NCI-H187 (cell line): ENCODE measurements at places on chromosomes 4 and X.

- DNase-seq: no peak
These were observed 223.8 kb upstream of the PSAPL1 start for GRCh38 chr4:7658341-7659204.

- DNase-seq: no peak
These were observed 122.7 kb downstream of the ZNF518B start for GRCh38 chr4:10334506-10335028.

GRCh38 chr4:44071959-44072955 is 376.4 kb downstream of the KCTD8 start:
- DNase-seq: no peak

GRCh38 chr4:109026588-109026987 is 263.7 kb upstream of the ETNPPL start:
- no peak for DNase-seq

GRCh38 chr4:97828646-97829045 is 314.6 kb downstream of the STPG2 start:
- no peak for DNase-seq

DNA sequence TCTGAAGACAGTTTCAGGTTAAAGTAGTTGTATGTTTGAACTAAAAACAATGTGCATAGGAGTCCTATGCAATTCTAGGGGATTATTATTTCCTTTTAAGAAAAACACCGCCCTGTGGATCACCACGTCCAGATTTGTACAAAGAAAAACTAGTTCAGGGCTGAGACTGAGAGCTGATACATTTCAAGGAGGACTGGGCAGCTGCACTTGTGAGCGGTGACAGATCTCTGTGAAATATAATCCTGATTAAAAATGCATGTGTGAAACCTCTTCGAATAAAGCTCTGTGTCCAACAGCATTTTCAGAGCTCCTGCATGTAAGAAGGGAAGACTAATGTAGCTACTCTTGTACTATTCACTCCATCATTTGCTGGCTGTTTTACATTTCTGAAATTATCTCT is 365.8 kb upstream of the PITX2 start:
- no peak for DNase-seq

DNA sequence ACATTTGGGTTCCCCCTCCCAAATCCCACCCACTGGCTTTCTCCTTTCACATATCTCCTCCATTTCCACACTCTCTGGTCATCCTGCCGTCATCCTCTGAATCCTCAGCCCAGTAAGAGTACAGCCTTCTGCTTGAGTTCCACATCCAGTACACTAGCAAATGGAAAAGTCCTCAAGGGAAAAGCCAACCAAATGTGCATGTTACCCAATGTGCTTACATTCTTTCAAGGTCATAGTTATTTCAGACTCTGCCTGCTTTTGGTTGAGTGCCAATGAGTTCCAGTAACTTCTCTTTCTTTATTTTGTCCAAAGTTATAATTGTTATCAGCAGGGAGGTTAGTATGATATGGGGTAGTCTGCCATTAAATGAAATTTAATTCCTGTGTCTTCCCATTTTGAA is 78.1 kb downstream of the SRPX start:
- no peak for DNase-seq

DNA sequence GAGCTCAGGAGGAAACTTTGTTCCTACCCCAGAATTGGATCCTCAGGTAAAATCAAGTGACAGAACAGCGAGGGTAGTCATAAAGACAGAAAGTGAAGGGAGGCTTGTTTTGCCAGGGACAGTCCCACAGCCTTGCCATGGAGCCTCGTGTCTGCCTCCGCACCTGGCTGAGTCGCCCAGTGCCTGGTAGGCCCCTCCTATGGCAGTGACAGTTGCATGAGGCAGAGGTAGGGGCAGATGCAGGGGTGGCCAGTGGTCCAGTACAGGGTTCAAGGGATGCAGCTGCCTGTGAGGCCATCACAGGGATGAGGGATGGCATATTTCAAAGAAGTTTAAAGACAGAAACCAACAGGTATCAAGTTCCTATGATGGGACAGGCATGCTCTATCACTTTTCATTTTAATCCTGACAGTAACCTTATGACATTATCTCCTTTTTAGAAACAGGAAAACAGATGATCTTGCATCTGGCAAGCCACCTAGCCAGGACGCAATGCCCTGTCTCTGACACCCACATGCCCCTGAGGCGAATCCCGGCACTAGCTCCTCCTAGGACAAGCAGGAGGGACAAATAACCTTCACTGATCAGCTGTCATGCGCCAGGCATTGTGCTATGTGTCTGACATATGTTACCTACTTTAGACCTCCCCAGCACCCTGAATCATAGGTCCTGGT is 127.4 kb upstream of the ENPP6 start:
- DNase-seq: no peak

DNA sequence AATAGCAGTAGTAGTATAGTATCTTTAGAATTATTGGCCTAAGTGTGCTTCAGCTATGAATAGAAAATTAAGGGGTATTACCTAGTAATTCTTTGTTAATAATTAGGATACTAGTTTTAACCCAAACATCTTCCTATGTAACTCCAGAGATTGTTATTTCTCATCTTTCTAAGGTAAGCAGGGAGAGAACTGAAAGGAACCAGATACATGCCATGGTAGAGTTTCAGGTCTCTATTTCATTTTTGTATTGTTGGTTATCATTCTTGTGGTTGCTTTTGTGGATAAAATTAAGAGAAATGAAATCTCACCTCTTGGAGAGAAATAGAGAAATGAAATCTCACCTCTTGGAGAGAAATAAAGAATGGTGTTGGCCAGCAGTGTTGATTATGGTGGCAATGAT is 597.1 kb upstream of the CT83 start:
- no peak for DNase-seq

GRCh38 chrX:25356456-25356855 is 340.7 kb upstream of the ARX start:
- DNase-seq: no peak
